Neural crest cell (in vitro differentiated cells): ENCODE measurements at places on chromosomes 4 and X.

- DNase-seq: no peak
Measured at GRCh38 chr4:19735012-19735411, 516.7 kb upstream of the SLIT2 start.

DNA sequence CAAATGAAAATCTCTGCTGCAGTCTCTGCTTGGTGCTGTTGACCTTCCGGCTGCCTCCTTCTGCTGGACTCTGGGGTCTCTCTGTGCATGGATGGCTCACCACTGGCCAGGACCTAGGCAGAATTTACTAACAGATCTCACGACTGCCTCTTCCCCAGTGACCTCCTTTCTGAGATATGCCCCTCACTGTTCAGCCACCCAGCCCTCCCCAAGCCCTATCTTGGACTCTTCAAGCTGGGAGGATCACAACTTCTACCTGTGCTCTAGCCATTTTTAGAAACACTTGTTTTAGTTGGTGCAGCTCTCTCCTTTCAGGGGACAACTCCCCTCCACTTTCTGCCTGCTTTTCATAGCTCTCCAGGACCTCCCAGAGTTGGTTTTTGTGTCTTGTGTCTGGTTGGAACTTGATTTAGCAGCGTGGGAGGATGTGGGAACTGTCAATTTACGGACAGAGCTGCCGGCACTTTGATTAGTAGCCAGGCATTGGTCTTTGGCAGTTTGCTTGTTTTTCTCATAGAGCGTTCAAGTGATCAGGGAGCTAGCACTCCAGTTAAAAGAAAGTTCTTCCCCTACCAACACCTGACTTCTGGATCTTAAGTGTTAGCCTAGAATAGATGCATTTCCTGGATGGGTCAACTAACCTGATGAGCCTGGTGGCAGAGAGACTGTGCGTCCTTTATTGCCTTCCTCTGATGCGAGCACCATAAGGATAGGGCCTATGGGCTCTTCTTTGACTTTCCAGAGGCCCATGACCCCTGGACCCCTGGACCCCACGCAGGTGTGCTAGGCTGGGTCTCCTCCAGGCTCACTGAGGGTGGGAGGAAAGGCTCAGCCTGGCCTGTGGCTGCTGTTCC, 6.5 kb downstream of the RGS12 start:
- DNase-seq: no peak

- DNase-seq: no peak
Measured at GRCh38 chr4:142567620-142568451, 278.3 kb downstream of the INPP4B start.

DNA sequence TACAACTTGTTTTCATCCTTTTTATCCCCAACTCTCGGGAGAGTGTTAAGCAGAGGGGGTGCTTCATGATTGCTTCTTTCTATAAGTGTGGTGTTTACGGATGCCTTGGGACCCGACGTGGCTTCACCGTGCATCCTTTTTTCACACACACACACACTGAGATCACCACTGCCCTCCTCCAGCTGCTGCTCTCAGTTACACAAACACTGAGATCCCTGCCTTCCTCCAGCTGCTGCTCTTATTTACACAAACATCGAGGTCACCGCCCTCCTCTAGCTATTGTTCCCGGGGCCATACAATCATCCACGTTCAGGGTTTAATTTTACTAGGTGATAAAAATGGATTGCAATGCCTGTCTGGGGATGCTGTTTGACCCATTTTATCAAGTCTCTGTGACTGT, 155.4 kb upstream of the FAM9B start:
- DNase-seq: no peak

DNA sequence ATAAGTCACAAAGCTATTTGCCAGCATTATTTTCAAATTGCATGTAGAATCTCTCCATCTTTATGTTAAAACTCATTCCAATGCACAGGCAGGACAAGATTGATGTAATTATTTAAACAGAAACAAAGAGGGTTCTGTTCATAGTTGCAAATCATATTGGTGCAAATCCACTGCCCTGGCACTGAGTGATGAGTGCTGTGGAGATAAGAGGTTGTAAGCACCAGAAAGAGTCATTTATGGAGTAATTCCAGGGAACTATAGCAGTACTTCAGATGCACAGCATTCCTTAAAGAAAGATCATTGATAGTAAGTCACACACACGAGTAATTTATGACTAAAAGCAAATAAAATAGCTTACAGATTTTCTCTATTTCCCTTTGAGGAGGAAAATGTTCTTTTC, 337.7 kb upstream of the CTSO start:
- DNase-seq: no peak

- no peak for DNase-seq
Measured at GRCh38 chrX:8607326-8607725, 124.6 kb downstream of the ANOS1 start.

- DNase-seq: no peak
Measured at GRCh38 chr4:101888472-101888871, 97.9 kb downstream of the BANK1 start.

DNA sequence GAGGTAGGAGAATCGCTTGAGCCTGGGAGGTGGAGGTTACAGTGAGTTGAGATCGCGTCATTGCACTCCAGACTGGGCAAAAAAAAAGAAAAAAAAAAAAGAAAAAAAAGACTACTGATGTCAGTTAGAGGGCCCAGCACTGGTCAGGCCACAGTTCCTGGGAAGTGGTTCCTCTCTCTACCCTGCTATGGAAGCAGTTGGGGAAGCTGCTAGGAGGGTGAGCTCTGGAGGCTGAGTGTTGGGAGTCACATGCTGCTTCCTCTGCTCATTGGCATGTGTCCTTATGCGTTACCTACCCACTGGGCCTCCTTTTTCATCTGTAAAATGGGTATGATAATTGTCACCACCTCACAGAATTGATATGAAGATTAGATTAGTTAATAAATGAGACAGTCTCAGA, 50.7 kb downstream of the SEPSECS start:
- no peak for DNase-seq

DNA sequence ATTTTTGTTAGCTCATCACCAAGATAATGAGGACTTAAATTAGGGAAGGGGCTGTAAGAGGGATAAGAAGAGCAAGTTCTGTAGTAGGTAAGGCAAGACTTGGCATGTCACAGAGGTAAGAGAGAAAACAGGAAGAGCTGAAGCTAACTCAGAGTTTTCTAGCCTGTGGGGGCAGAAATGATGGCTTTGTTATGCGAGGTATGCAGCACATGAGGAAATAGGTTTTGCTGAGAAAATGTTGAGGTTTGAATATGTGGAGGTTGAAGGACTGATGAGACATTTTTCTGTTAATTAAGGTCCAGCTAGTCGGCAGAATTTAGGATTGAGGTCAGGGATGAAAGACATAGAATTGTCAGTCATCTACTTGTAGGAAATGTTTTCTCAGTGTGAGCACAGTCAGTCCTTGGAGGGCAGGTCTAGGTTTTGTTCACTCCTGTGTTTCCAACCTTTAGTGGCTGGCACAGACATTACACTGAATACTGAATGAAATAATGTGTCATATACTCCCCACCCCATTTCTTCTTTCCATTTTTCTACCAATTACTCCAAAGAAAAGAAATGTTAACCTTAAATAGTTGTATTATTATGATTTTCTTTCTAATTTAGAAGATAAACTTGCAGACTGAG, 154.0 kb upstream of the AADAT start:
- DNase-seq: no peak

DNA sequence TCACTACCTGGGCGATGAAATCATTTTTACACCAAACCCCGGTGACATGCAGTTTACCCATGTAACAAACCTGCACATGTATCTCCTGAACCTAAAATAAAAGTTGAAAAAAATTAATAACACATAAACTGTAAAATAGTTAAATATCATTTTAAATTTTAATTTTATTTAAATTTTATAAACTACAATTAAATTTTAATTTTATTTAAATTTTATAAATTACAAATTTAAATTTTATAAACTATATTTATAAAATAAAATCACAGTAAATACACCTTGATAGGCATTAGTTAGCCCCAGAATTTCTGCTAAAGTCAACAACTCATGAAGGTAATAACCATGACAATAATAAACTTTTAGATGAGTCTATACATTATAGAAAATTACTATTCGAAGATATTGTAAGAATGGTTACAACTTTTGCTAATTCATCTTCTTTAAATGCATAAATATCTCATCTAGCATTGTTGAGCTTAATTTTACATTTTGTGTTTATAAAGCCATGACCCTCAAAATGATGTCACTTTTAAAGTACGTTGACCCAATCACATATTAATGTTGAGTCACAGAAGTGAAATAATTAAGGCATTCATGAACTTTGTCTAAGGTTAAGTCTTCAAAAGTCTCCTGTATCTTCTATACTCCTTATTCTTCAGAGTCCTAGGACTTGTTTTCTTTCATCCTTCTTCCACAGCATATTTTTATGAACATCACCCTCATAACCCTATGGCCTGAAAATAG, 755.8 kb upstream of the LCORL start:
- no peak for DNase-seq

- DNase-seq: peak; percentile 72
Measured at GRCh38 chrX:71128915-71129765, 10.7 kb downstream of the MED12 start.

GRCh38 chr4:100690812-100691211, 173.0 kb upstream of the EMCN start:
- no peak for DNase-seq

GRCh38 chr4:127889903-127890302, 9.2 kb downstream of the PLK4 start:
- DNase-seq: no peak
